GM23338 (cell line): ENCODE measurements at places on chromosomes 3 and 15. TPM values are rescaled to one million over a fixed set of nuclear protein-coding genes. Genes with fewer than 3 reads are reported as not detected.

The SLC28A1 gene
- total RNA-seq = not detected in 2 replicates

The SSUH2 gene
- 0.82 and 2.3 TPM in 2 replicates for total RNA-seq

The USF3 gene
- total RNA-seq = 22.0 and 23.5 TPM in 2 replicates

The LMAN1L gene
- total RNA-seq = not detected in 2 replicates

The KLF13 gene
- total RNA-seq = 21.5 and 23.5 TPM in 2 replicates

The TRIM42 gene
- total RNA-seq = not detected in 2 replicates

The NKIRAS1 gene
- total RNA-seq = 7.6 and 9.7 TPM in 2 replicates

The TMC3 gene
- total RNA-seq = not detected in 2 replicates

The GOLGA8M gene
- total RNA-seq = not detected in 2 replicates

The KCNMB2 gene
- not detected in 2 replicates for total RNA-seq

The PARP14 gene
- total RNA-seq = 25.4 and 26.0 TPM in 2 replicates

The AHSG gene
- total RNA-seq = 0.10 TPM in 1 of 2 replicates, not detected in the other

The CFAP161 gene
- total RNA-seq = not detected in 2 replicates

The DNAJA4 gene
- total RNA-seq = 10.3 and 12.5 TPM in 2 replicates

The C2CD4B gene
- total RNA-seq = 1.3 and 1.5 TPM in 2 replicates

The EMC7 gene
- 18.3 and 26.2 TPM in 2 replicates for total RNA-seq

The NOX5 gene
- total RNA-seq = 0.03 TPM in 1 of 2 replicates, not detected in the other

The MST1R gene
- 3.7 and 4.4 TPM in 2 replicates for total RNA-seq

The SPINT1 gene
- total RNA-seq = 209 and 253 TPM in 2 replicates

The ACP3 gene
- 3.5 and 5.4 TPM in 2 replicates for total RNA-seq

The MME gene
- 32.6 and 76.7 TPM in 2 replicates for total RNA-seq

The GOLGA8J gene
- total RNA-seq = not detected in 2 replicates

The THBS1 gene
- 81.3 and 81.9 TPM in 2 replicates for total RNA-seq

The FBXL22 gene
- 0.19 TPM in 1 of 2 replicates, not detected in the other for total RNA-seq

The ANKRD63 gene
- 0.59 and 0.74 TPM in 2 replicates for total RNA-seq

The RAD51 gene
- total RNA-seq = 19.4 and 20.3 TPM in 2 replicates

The ETV5 gene
- total RNA-seq = 48.4 and 57.1 TPM in 2 replicates

The ZBBX gene
- total RNA-seq = 0.08 and 0.90 TPM in 2 replicates

The CD96 gene
- total RNA-seq = not detected in 2 replicates

The ACKR4 gene
- total RNA-seq = not detected in 2 replicates

The FEZF2 gene
- total RNA-seq = 0.50 TPM in 1 of 2 replicates, not detected in the other

The KBTBD13 gene
- not detected in 2 replicates for total RNA-seq

The CCR8 gene
- not detected in 2 replicates for total RNA-seq

The PARL gene
- total RNA-seq = 65.7 and 67.5 TPM in 2 replicates

The ADAMTS17 gene
- 0.74 and 3.8 TPM in 2 replicates for total RNA-seq

The CX3CR1 gene
- total RNA-seq = 0.24 TPM in 1 of 2 replicates, not detected in the other

The NMNAT3 gene
- total RNA-seq = 7.4 and 9.2 TPM in 2 replicates

The IL17RC gene
- total RNA-seq = 12.6 and 15.0 TPM in 2 replicates

The ZDHHC19 gene
- 1.3 TPM in 1 of 2 replicates, not detected in the other for total RNA-seq

The SLC2A2 gene
- not detected in 2 replicates for total RNA-seq

The WNT5A gene
- 2.2 and 4.0 TPM in 2 replicates for total RNA-seq

The THRB gene
- 3.2 and 8.0 TPM in 2 replicates for total RNA-seq

The CCDC33 gene
- 0.27 and 2.6 TPM in 2 replicates for total RNA-seq

The INSYN1 gene
- total RNA-seq = 4.5 and 14.2 TPM in 2 replicates

The TIMP4 gene
- total RNA-seq = 11.1 and 16.1 TPM in 2 replicates

The PROS1 gene
- total RNA-seq = 2.5 and 4.1 TPM in 2 replicates

The C3orf20 gene
- total RNA-seq = not detected in 2 replicates

The SYNPR gene
- total RNA-seq = 0.38 and 2.6 TPM in 2 replicates
